Urinary bladder (tissue), 4 donors: ENCODE measurements at places on chromosomes 12 and 14. TPM values are rescaled to one million over a fixed set of nuclear protein-coding genes. Genes with fewer than 3 reads are reported as not detected.

GPR135 gene
- 3.1 TPM for polyA plus RNA-seq

DNA sequence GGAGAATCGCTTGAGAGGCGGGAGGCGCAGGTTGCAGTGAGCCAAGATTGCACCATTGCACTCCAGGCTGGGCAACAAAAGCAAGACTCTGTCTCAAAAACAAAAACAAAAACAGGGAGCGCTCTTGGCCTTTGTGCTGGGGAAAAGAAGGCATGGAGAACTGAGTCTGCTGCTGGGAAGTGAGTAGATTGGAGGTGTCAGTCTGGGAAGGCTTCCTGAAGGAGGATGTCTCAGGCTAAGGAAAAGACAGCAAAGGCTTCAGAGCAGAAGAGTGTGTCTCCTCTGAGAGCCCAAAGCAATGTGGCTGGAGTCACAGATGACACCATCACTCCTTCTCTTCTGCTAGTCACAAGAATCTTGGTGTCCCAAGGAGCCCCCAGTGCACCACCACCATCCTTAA lies 21.0 kb upstream of the KRT18 start:
- DNase-seq = no peak

TGM1 gene
- 0.65 TPM for polyA plus RNA-seq

DNA sequence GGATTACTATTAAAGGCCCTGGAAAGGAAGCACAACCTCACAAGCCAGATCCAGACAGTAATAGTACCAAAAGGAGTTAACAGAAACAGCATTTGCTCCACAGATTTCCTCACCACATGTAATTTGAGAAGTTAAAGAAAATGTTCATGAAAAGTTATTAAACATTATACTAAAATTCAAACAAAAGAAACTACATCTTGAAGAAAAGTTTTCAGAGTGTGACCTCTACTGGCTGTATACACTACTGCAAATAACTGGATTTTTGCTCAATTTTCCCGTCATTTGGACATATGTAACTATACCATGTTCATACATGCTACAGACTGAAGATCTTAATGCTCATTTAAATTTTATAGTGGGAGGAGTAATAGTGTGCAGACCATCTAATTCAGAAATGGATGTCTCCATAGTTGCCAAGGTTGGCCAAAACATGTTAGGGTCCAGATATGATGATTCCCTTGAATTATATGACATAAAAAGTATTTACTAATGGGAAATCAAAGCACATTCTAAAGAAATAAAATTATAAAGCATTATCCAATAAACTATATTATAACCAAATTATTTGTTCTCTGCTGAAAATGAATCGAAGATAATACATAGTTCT lies 5.6 kb downstream of the KRR1 start:
- DNase-seq = no peak

ZFHX2 gene
- polyA plus RNA-seq = 0.71 TPM

CD69 gene
- 7.4 TPM for polyA plus RNA-seq

GRCh38 chr14:78714711-78715110 lies 544.5 kb downstream of the NRXN3 start:
- no peak for DNase-seq

GRCh38 chr12:98408681-98409080 lies 106.7 kb upstream of the TMPO start:
- DNase-seq = no peak

DNA sequence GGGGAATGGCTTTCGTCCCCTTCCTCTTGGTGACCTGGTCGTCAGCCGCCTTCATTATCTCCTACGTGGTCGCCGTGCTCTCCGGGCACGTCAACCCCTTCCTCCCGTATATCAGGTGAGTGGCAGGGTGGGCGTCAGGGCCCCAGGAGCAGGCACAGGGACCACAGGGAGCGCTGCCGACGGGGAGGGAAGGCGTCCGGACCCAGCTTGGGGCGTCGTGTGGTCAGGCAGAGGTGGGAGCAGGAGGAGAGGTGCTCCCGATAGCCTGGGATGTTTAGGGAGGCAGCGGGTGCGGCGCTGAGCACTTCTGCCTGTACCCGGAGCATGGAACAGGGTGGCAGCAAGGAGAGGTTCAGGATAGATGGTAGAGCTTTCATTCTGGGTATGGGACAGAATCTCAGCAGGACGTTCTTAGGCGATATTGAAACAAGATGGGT lies 444 bp downstream of the DRAM1 start:
- DNase-seq = no peak

DNA sequence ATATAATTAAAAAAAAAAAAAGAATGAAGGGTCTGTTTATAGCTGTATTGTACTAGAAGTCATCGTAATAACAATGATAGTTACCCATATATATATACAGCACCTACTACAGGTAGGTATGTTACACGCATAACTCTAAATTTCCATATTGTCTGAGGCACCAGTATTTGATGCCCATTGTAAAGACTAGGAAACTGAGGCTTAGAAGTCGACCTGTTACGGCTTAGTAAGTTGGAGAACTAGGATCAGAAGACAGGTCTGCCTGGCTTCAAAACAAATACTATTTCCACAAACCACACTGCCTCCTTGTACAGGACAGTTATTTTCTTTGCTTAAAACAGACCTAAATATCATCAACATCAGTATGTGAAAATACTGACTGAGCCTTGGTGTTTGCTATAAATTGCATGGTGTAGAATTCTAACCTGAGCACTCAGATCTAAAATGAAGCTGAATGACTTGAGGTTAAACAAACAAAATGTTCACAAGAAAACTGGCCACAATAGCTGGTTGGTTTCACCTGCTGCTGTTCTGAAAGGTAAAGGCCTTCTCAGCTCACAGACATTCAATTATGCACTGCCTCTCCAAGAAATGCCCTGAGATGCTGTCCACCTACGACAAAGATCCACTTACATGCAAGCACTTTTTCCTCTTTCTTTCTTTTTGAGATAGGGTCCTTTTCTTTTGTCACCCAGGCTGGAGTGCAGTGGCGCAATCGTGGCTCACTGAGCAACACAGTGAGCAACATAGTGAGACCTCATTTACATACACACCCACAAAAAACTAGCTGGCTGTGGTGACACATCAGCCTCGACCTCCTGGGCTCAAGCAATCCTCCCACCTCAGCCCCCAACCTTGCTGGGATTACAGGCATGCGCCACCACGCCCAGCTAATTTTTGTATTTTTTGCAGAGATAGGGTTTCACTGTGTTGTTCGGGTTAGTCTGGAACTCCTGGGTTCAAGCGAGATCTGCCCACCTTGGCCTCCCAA lies 35.7 kb downstream of the SSH1 start:
- no peak for DNase-seq

MLEC gene
- polyA plus RNA-seq = 54.6 TPM

GRCh38 chr12:117527479-117527855 lies 166.0 kb upstream of the NOS1 start:
- no peak for DNase-seq

DNA sequence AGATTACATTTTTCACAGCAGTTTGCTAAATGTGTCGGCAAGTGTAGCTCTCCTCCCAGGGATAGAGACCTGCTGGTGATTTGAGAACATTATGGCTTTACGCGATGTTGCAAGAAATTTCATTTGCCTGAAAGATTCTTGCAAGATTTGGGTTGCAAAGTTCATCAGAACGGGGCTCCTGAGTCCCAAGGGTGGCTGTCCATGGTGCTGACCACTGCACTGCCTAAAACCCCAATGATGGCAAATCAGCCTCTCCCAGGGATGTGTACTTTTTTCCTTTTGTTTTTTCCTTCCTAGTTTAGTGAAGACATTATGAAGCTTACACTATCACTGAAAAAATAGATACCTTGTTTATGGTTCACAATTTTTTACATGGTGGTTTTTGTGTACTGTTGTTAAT lies 85.4 kb downstream of the WSCD2 start:
- DNase-seq = no peak

DNA sequence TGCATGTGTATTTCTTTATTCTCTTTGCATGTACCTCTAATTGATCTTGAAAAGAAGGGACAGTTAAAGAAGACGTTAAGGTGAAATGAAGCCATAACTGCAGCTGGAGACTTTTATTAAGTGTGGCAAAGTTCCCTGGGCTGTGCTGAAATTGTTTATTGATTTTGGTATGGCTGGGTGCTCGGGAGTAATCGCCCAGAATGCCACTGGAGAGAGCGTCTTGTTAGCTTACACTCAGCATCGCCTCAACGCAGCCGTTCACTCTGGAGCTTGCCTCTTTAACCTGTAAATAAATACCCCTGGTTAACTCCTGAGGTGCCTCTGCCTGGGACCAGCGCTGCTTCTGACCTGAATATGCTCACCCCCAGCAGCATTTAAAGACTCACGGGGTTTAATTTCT lies 98.6 kb downstream of the GPATCH2L start:
- no peak for DNase-seq
